ENCODE measurements at places on chromosomes 6 and 20.

DNA sequence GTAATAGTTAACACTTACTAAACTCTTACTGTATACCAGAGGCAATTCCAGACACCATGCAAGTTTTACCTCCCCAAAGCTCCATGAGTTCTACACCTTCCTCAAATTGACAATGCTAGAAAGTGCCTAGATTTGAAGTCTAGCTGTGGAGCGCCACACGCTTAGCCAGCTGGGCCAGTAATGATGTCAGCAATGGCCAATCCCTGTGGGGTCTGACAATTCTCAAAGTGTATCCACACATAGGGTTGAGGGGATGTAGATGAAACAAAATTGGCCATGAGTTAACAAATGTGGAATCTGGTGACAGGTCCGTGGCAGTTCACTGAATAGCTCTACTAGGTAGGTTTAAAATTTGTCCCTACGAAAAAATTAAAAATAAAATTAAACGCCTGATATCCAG is 1.3 kb downstream of the ZNF343 start:
- DNase-seq: peak; percentile 25

GRCh38 chr6:169996378-169997051 is 245.1 kb downstream of the ERMARD start:
- DNase-seq: no peak

- no peak for DNase-seq
Observed at GRCh38 chr20:8490076-8490830, 358.2 kb downstream of the PLCB1 start.

DNA sequence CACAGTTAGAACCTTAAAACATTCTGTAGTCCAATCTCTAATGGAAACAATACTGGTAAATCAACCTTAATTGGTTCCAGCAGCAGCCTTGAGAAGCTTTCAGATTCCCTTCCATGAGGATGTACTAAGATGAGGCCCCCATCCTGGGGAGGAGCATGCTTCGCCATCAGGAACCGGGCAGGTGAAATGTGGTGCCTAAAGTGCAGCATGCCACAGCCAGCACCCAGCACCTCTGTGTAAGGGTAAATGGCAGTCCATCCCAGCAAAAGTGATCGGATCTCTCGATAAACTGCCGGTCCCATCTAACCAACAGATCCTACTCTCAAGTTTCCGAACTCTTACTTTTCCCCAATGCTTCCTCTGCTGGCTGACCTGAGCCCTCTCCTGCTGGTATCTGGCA is 166.3 kb upstream of the PDE10A start:
- no peak for DNase-seq

GRCh38 chr6:105835373-105835772 is 250.8 kb upstream of the PRDM1 start:
- DNase-seq: peak; percentile 45

- peak; percentile 65 for DNase-seq
Observed at GRCh38 chr6:10951675-10952282, 64.9 kb downstream of the SYCP2L start.

- peak; percentile 72 for DNase-seq
Observed at GRCh38 chr6:141103246-141103645, 1029.5 kb upstream of the GJE1 start.

GRCh38 chr20:48708630-48709029 is 119.2 kb downstream of the PREX1 start:
- no peak for DNase-seq

GRCh38 chr6:165181951-165182414 is 127.4 kb downstream of the C6orf118 start:
- peak; percentile 71 for DNase-seq

GRCh38 chr6:12947967-12948366 is 231.4 kb downstream of the PHACTR1 start:
- no peak for DNase-seq

DNA sequence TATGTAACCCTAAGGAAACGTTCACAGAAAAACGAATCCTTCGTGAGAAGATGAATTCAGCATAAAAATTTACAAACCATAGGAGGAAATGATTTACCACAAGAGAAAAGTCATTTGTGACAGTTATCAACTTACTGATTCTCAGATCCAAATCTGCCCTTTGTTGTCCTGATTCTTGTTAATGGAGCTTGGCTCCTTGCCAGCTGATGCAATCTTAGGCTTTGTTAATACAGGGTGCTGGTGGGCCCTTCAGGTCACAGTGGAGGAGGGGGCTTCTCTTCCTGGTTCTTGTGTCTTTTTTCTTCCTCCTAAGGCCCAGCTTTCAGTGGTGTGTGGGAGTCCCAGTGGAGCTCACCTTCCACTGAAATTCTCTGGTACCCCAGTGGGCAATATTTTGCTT is 108.4 kb upstream of the MAP3K7 start:
- DNase-seq: no peak

DNA sequence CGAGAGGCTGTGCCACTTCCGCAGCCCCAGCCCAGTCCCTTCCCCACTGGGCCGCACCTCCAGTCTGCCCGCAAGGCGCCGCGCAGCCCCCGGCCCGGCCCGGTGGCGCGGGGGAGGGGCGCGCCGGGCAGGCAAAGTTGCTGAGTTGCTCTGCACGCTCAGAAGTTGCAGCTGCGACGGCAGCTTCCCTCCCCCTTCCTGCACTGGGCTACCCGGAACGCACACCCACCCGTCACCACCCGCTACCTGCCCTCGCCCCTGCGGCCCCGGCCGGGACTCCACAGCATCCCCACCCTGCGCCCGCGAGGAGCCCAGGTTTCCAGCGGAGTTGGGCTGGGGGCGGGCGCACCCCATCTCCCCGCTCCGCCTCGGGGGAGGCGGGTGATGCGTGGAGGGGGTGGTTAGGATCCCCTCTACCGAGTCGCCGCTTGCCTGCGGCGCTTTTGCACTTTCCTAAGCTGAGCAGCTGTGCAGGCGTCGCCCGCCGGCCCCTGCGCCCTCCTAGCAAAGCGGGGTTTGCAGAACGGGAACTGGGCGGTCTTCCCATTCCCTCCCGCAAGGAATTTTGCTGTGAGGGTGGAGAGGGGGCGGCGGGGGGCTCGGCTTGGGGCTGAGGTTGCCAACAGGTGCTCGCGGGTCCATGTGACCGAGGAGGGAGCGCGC is 55.9 kb upstream of the RREB1 start:
- peak; percentile 49 for DNase-seq

- DNase-seq: no peak
Observed at GRCh38 chr6:7129784-7130569, 22.2 kb downstream of the RREB1 start.

- DNase-seq: no peak
Observed at GRCh38 chr6:45886776-45887175, 128.9 kb downstream of the CLIC5 start.

DNA sequence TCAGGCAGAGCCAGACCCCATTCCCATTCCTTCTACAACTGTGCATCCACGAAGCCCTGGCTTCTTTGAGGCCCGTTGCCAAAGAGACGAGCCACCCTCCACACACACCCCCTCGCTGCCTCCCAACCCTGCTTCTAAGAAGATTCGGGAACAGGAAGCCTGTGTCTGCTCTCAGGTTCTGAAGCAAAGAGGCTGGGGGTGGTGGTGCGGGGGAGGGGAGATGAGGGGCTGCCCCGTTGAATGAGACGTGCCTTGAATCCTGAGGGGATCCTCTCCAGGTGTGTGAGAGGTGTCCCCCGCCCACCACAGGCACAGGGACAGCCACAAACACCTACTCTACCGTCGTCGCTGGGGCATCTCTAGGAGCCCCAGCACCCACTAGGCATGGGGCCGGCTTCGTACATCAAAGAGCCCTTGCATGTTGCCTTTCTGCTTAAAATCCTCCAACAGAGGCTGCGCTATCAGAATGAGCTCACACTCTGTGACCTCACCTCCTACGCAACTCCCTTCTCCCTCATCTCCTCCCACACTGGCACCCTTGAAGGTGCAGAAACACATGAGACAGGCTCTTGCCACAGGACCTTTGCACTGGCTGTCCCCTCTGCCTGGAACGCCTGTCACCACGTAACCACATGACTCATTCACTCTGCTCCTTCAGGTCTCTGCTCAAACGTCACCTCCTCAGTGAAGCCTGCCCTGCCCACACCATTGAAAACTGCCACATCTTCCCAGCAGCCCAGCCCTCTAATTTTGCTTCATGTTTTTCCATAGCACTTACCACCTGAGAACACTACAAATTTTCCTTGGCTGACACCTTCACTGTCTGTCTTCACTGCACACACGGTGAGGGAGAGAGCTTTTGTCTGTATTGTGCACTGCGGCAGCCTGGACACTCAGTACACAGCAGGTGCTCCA is 58.5 kb downstream of the PREX1 start:
- no peak for DNase-seq

All from fibroblast of upper back skin (primary cell).